ENCODE measurements at places on chromosomes 12 and 14. TPM values are rescaled to one million over a fixed set of nuclear protein-coding genes. Genes with fewer than 3 reads are reported as not detected.

The SAMD15 gene
- 0.55 TPM for polyA plus RNA-seq

DNA sequence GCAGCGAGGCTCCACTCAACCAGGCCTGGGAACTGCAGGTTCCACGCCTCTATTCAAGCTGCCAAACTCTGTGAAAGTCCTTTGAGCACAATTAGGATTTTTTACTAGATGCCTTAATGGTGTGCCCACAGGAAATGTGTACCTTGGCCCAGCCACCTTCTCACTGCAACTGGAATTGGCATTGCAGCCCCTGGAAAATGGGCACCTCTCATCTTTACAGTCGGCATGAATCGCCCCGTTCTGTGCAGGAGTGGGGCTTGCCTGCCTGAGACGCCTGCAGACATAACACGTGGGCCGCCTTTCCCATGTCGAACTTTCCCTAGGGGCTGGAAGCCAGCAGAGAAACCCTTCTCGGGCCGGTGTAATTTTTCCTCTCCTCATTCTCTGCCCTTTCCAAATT is 42.0 kb upstream of the ELK3 start:
- DNase-seq, result no peak

GRCh38 chr14:20184181-20184580 is 6.5 kb upstream of the OR11G2 start:
- no peak for DNase-seq

DNA sequence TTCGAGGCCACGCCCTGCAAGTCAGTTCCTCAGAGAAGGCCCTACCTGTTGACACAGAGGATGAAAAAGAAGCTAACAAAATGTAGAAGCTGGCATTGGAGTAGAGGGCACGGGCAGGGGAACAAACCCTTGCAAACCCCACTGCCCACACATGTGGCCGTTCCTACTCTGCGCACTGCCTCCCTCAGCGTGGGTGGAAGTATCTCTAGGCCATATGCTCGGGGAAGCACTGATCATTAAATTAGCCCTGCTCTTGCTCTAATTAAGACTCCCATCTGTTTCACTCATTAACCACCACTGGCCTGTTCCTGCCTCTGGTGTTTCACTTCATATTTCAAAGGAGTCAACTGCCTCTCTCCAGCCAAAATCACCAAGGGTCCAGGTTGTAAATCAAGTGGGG is 201.2 kb upstream of the SFSWAP start:
- DNase-seq, result no peak

GRCh38 chr12:100326208-100326607 is 30.7 kb upstream of the SLC17A8 start:
- no peak for DNase-seq

DNA sequence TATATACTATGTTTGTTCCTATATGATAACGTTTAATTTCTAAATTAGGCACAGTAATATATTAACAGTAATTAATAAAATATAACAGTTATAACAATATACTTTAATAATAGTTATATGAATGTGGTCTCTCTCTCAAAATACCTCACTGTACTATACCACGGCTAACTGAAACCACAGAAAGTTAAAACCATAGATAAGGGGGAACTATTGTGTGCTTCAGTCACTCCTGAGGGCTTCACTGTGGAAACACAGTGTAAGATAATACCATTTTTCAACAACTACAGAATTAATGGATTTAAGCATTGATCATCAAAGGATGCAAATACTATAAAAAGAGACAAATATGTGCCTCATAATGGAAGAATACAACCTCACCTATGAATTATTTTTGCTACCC is 266.4 kb upstream of the RGS6 start:
- no peak for DNase-seq

- peak; percentile 51 for DNase-seq
Measured at GRCh38 chr14:102779574-102780315, 2.5 kb downstream of the TRAF3 start.

The NOS1 gene
- polyA plus RNA-seq, result 0.50 TPM

The RPGRIP1 gene
- 0.94 TPM for polyA plus RNA-seq

DNA sequence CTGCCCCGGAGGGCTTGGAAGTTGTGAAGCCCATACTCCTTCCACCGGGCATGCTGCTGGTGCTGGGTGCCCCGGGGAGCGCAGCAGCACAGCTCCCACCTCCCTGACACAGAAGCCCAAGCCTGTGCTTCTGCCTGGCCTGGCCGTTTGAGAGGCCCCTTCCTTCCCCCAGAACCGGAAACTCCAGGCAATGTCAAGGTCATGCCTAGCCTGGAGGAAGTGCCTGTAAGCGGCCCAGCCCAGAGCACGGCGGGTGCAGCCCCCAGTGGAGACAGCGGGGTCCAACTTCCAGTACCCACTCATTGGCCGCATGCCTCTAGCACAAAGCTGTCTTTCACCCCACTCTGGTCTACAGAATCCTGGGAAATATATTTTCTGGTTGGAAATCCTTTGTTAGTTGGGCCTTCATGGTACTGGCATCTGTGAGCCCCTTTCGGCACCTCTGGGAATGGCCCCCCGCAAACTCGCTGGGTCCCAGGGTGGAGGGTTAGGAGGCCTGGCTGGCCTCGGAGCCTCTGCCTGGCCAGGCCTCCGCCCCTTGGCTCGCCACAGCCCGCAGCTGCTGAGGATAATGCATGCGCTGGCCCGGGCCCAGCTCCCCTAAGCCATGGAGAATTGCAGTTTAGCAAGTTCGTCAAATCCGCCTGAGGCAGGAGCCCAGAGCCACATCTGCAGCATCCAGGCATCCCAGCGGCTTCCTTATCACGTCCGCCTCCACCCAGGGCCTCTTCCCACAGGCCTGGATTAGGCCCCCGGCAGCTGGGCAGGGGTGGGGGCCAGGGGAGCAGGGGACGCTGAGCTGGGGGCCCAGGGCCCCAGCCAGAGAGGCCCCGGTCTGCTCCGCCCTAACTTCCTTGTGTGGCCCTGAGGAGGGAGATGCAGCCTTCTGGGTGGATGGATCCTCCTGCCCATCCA is 48.9 kb upstream of the DLK1 start:
- DNase-seq, result peak; percentile 99

DNA sequence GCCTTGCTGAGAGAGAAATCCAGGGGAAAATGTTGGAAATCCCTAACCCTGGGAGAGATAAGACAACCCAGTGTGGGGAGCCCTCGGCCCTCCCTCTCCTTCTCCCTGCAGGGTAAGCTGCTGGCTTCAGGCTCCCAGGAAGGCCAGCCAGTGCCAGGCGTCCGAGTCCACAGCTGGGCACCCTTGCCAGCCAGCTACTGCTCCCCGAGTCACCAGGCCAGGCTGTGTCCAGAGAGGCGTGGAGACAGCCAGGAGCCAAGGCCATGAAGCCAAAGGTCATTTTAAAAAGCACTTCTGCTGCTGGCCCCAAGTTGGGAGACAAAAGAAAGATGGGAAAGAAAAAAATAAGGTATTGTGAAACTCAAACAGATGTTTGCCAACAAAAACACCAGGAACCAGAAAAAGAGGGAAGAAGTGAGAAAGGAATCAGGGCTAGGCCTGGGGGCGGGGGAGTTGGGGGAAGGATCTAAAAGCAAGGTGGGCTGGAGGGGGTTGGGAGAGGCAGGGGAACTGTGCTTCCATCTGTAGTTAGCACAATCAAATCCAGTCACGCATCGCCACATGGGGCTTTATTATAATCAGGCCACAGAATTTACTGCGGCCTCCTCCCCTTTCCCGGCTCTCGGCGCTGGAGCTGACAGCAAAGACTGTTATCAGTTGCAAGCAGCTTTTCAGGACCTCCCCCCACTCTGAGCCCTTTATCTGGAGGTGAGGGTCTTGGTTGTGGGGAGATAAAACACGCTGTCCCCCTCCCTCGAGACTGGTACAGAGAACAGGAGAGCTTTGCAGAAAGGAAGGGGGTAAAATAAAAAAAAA is 33.5 kb downstream of the RBM19 start:
- peak; percentile 45 for DNase-seq

The ZNF385A gene
- 15.2 TPM for polyA plus RNA-seq

DNA sequence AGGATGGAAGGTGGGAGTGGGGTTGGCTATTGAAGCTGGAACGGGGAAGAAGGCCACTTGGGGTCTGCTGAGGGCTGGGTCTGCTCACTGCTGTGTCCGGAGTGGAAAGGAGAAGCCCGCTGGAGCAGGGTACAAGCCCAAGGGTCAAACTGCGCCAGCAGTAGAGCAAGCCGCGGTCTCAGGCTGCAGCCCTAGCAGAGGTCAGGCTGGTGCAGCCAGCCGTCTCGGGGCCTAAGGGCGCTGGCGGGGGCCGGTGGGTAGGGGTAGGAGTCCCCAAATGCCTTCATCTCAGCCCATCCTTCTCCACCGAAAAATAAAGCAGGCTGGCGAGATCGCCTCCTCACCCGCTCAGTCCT is 718 bp upstream of the JDP2 start:
- no peak for DNase-seq

GRCh38 chr14:92373336-92373735 is 50.4 kb downstream of the SLC24A4 start:
- no peak for DNase-seq

GRCh38 chr14:76007852-76008251 is 22.3 kb downstream of the IFT43 start:
- DNase-seq, result no peak

DNA sequence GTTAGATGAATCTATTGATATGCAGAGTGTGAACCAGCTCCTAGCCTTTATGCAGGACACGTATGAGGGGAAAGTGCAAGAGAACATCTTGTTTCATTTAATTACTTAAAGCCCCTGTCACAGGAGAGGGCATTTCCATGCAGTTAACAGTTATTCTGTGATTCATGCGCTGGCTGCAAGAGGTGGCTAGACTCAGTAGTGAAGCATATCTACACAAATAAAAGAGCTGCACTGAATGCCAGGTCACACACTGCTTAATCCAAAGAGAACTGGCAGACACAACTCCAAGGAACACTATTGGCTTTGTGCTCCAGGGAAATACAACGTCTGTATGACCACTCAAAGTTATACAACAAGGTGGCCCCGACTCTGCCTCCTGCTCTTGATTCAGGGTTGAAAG is 394.1 kb downstream of the C12orf75 start:
- no peak for DNase-seq

The C12orf60 gene
- 2.5 TPM for polyA plus RNA-seq

The ASB2 gene
- 21.5 TPM for polyA plus RNA-seq

DNA sequence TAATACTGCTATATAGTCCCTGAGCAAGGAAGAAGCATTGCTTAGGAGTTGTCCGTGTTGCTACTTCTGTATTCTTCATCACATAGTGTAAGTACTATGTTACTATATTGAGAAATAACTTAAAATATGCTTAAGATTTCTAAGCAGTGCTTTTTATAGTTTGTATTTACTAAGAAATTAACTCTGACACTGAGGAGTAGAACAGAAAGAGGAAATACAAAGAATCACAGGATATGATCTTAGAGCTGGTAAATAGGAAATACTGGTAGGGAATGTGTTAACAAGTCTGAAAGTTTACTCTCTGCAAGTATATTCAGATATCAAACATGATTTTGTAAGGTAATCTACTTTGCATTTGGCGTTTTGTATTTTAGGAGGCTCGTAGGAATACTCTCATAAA is 15.5 kb downstream of the XPOT start:
- DNase-seq, result no peak

- no peak for DNase-seq
Measured at GRCh38 chr12:85825746-85826145, 10.5 kb downstream of the RASSF9 start.

- no peak for DNase-seq
Measured at GRCh38 chr12:76480796-76481195, 78.8 kb downstream of the OSBPL8 start.

The TSPAN19 gene
- 0.38 TPM for polyA plus RNA-seq

GRCh38 chr14:101019541-101019940 is 116.0 kb upstream of the RTL1 start:
- no peak for DNase-seq

- DNase-seq, result no peak
Measured at GRCh38 chr14:52069307-52070050, 620 bp upstream of the NID2 start.

- DNase-seq, result no peak
Measured at GRCh38 chr14:64705381-64706118, 1.3 kb downstream of the PLEKHG3 start.

DNA sequence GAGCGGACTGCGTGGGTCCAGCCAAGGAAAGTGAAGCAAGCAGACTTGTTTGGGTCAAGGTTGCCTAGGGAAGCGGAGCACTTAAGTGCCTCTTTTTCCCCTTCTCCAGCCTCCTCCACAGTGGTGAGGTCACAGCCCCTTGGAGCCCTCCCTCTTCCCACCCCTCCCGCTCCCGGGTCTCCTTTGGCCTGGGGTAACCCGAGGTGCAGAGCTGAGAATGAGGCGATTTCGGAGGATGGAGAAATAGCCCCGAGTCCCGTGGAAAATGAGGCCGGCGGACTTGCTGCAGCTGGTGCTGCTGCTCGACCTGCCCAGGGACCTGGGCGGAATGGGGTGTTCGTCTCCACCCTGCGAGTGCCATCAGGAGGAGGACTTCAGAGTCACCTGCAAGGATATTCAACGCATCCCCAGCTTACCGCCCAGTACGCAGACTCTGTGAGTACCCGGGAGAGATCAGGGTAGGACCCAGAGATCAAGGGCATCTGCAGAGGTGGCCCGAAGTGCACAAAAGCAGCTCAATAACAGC is at the start of gene TSHR:
Gene TSHR (plus strand): TSS at position 206 of the 526 bp plus-strand sequence. CDS start 60 bp downstream, at position 266.
- peak; percentile 34 for DNase-seq

The GARIN6 gene
- not detected for polyA plus RNA-seq

GRCh38 chr12:49651855-49652254 is 28.5 kb downstream of the PRPF40B start:
- no peak for DNase-seq

DNA sequence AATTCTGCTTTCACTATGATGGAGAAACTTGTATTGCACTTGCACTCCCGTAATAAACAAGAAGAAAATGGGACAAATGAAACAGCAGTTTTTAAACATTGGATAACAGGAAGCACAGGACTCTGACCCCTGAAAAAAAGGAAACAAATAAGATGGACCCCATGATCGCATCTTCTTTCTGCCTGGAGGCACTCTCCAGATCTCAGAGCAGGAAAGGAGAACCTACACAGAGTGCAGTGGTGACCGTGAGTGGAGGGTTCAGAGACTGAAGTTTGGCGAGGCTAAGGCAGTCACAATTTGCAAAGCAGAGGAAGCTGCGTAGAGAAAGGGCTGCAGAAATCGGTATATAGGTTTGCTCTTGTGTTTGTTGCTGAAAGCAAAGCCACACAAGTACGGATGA is 6.1 kb upstream of the FGF6 start:
- DNase-seq, result no peak

- peak; percentile 52 for DNase-seq
Measured at GRCh38 chr14:23078692-23079116, 16.2 kb downstream of the ACIN1 start.

Measured in muscle of back (tissue), 13 donors.